ENCODE measurements at places on chromosomes 1 and 21.

- peak; percentile 28 for DNase-seq
Observed at GRCh38 chr1:23591460-23592208, 32.3 kb upstream of the ID3 start.

DNA sequence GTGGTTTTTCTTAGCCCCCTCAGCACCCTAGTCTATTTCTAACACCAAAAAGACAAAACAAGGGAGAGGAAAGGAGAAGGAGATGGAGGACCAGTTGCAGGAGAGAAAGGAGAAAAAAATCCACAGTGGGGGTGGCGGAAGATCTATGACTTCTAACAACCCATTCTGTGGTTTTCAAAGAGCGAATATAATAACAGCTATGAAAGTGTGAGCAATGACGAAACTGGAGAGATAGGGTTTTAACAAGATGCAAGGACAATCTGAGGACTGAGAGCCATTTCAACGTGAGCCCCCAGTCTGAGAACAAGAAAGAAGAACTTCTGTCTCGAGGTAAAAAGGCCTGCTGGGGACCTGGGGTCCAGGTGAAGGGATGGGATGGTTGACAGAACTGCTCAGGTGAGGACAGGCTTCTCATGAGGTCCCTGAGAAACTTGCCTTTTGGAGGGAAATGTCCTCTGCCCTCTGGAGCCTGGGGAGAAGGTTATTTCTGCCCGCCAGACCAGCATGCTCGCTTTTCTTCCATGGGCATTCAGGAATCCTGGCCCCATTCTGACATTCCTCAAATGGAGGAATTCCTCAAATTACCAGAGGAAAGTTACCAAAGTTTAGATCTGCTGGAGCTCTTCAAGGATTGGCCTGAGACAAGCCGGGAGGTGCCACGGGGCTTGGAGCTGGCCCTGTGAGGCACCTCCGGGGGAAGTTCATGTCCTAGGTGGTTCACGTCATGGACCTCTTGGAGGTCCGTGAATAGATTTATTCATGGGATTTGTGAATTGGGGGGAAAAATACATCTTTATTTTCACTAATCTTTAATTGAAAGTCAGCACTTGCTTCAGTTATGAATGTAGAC lies at the start of gene CD160:
Gene CD160, plus strand, starts transcription at position 270 of the 850 bp plus-strand sequence. CDS start 8,829 bp downstream, outside the sequence.
- no peak for DNase-seq

- DNase-seq = no peak
Observed at GRCh38 chr1:16237343-16237830, 404 bp upstream of the CPLANE2 start.

- no peak for DNase-seq
Observed at GRCh38 chr1:234881893-234882771, 246.5 kb downstream of the TOMM20 start.

DNA sequence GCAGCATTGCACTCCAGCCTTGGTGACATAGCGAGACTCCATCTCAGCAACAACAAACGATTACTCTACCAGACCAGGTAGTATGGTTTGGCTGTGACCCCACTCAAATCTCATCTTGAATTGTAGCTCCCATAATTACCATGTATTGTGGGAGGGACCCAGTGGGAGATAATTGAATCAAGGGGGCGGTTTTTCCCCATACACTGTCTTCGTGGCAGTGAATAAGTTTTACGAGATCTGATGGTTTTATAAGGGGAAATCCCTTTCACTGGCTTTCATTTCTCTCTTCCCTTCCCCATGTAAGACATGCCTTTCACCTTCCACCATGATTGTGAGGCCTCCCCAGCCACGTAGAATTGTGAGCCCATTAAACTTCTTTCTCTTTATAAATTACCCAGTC lies 66.0 kb downstream of the BACE2 start:
- no peak for DNase-seq

DNA sequence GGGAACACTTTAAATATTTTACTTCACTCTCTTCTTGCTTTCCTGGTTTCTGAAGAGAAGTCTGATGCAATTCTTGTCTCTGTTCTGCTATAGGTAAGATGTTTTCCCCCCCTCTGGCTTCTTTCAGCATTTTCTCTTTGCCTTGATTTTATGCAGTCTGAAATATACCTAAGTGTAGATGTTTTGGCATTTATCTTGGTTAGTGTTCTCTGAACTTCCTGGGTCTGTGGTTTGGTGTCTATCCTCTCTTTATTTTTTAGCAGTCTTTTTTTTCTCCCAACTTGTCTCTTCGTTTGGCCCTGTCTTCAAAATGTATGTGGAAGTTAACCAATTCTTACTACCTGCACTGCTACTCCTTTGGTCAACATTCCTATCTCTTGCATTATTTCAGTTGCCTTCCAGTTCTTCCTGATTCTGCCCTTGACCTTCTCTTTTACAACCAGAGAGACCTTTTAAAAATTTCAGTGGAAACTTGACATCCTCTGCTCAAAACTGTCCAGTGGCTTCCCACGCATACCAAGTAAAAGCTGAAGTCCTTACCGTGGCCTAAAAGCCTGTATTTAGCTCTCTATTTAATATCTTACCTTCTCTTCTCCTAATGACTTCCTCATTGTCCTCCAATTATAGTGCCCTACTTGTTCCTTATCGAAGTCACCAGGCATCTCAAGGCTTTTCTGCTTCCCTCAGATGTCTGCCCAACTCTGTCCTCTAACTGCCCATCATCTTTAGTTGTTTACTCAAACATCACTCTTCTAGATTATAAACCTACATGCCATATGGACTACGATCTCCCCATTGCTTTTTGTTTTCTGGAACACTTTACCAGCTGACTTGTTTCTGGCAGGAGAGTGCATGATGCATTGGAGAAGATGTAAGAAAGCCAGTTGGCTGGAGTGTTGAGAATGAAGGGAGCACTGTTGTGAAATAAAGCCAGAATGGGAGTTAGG lies 40.9 kb downstream of the RAP1A start:
- no peak for DNase-seq

DNA sequence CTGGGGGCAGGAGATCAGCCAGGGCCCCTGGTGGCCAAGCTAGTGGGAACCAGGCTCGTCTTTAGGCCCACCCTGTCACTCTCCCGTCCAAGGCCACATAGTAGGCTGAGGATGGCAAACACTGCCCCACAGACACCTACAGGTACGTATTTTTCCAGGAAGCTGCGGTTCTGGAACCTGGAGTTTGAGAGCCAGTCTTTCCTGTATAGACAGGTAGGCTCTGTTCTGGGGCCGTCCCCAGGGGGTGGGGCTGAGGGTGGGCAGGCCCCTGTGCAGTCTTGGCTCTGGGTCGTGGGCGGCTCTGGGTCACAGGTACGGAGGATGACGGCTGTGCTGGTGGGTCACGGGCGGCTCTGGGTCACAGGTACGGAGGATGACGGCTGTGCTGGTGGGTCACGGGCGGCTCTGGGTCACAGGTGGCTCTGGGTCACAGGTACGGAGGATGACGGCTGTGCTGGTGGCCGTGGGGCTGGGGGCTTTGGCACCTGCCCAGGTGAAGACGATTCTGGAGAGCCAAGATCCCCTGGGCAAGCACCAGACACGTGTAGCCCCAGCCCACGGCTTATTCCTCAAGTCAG lies 2.2 kb downstream of the PUSL1 start:
- no peak for DNase-seq

GRCh38 chr1:221994939-221995338 lies 253.1 kb upstream of the DUSP10 start:
- no peak for DNase-seq

DNA sequence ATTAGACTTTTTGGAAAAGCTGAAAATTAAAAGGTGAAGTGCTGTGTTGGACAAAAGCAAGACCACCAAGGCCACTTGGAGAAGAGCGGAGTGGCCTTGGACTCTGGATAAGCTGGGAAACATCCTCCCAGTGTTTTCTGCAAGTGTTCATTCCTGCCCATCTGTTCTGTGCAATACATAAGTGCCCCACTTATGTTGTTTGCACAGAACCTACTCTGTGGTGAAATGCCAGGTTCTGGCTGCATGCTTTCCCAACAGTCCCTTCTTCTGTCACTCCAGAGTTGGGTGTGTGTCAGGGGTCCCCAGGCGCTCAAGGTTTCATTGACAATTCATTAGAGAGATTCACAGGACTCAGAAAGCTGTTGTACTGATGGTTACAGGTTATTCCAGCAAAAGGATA lies 30.3 kb downstream of the NHLH2 start:
- DNase-seq = no peak

Measured in activated CD4-positive, alpha-beta memory T cell treated with anti-CD3 and anti-CD28 coated beads, Interleukin-2, amount 10 ng/mL, durations not matched to agents 7 days and 5 days (primary cell).